Amygdala (tissue), 56 donors: ENCODE measurements at places on chromosomes 16 and 17.

GRCh38 chr17:59361916-59362810 lies 30.7 kb downstream of the YPEL2 start:
- DNase-seq: no peak

DNA sequence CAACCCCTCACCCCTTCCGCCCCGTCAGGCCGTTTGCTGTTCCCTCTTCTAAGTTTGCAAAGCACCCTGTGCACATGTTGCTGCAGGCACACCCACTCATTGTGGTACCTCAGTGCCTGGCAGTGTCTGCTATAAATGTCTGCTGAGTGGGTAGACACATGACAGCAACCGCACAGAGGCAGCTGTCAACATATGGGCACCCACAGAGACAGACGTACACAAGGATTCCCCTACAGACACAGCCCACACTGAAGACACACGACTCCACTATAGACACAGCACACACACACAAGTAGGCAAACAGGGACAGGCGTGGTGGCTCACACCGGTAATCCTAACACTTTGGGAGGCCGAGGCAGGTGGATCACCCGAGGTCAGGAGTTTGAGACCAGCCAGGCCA lies 17.8 kb upstream of the CRK start:
- peak; percentile 40 for DNase-seq

DNA sequence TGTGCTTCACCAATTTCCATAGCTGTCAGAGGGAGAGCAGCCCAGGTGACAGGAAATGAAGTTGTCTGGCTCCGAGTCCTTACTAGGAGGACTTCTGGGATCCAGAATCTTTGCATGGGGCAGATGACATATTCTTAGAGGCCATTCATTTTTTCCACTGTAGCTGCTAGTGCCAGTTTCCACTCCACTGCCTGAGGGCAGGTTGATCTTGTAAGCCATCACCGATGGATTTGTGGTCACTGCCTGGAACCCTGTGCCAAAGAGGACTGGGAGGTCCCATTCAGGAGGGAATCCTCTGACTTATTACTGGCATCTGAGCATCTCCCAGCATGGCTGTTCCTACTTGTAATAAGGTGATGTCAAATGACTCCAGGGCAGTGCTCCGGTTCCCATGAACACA lies 144.1 kb upstream of the KCNJ18 start:
- no peak for DNase-seq

DNA sequence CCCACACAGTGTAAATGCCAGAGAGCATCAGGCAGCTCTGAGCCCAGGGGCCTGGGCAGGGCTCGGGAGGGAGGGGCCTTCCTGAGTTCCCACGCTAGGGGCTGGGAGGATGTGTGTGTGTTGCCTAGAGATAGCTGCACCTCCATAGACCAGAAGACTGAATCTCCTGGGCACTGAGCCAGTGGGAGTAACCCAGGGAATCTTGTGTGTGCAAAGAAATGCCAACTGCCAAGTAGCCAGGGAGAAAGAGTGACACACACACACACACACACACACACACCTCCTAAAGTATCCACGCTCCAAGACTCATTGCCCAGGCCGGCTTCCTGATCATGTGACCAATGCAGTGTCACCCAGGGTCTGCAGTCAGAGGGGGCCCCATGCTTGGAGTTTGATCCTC lies 166.2 kb upstream of the RPL38 start:
- no peak for DNase-seq

GRCh38 chr16:24123275-24123674 lies 132.9 kb upstream of the CACNG3 start:
- no peak for DNase-seq

DNA sequence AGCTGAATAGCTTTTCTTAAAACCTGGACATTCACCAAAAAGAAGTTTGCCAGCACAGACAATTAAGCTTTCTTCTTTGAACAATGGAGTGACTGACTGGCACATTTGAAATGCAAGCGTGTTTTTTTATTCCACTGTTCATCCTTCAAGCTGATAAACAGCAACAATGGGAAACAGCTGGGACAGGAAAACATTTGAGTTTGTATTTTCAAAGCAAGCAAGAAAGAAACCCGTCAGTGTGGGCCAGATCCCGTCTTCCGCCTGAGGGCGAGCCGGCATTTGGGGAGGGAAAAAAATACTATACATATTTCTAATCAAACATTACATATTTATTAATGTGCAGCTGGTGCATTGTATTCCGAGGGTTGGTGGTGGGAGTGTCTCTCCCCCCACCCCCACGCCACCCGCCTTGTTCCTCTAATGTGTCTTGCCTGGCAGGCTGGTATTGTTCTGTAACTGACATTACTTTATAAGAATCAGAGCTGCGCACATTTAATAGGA lies 94.3 kb downstream of the CYLD start:
- DNase-seq: no peak

- DNase-seq: no peak
These were observed 25.5 kb downstream of the GP2 start for GRCh38 chr16:20301840-20302239.

DNA sequence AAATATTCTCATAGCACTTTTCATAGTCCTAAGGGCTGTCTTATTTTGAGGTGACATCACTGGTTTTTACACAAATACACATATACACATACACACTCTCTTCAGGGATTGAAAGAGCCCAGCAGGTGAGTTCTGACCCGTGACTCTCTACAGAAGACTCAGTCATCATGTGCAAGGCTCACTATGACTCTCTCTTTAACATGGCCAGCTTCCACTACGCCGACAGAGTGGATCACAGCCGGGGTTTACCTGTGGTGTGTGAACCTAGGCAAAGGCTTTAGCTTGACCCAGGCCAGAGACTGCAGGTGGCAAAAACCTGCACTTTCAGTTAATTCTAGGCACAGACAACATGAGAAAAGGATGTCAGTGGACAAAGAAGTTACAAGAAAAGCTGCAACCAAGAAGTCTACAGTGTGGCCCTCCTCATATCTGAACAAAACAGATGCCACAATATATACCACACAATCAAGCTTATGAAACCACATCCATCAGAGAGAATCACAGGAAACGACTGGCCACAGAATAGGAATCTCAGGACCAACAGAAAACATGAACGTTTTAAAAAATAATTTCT lies 56.5 kb downstream of the CYTH1 start:
- no peak for DNase-seq

DNA sequence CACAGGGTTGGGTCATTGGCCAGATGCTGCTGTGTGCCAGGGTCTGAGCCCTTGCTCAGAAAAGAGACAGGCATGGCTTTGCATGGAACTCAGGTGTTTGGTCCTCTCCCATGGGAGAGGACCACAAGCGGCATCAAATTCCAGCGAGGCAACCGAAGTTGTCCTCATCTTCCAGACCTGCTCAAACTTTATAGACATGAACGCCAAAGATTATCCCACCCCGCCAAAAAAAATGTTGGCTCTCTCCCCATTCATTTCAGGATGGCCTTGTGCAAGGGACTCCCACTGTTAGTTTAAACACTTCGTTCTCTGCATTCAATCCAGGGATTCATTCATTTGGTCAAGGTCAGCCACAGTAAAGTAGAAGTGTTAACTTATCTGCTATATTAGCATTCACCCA lies 360.8 kb upstream of the ZFHX3 start:
- DNase-seq: no peak

- DNase-seq: no peak
These were observed 4.7 kb downstream of the RPL13 start for GRCh38 chr16:89565256-89565505.

- DNase-seq: no peak
These were observed 3.4 kb downstream of the VPS4A start for GRCh38 chr16:69314534-69314933.

DNA sequence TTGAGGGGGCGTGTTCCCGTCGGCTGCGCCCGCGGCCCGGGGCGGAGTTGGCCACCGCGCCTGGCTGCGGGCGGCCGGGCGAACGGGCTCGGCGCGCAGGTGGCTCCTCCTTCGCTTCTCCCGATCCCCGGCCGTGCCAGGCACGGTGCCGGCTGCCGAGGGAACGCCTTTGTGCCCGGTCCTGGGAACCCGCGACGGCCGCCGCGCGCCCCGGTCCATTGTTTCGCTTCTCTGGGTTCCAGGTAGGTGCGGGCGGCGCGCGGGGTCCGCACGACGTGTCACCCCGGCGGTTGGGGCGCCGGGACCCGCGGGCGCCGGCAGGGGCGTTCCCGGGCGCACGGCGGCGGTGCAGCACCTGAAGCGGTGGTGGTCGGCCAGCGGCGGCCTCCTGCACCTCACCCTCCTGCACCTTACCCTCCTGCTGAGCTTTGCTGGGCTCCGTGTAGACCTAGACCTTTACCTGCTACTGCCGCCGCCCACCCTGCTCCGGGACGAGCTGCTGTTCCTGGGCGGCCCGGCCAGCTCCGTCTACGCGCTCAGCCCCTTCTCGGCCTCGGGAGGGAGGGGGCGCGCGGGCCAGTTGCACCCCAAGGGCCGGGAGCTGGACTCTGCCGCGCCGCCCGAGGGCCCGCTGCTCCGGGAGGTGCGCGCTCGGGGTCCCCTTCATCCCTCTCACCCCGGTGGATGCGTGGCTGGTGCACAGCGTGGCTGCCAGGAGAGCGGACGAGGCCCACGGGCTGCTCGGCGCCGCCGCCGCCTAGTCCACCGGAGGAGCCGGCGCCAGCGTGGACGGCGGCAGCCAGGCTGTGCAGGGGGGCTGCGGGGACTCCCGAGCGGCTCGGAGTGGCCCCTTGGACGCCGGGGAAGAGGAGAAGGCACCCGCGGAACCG lies 99.9 kb downstream of the EFCAB13 start:
- DNase-seq: peak; percentile 2

GRCh38 chr17:69282002-69282401 lies 44.9 kb downstream of the ABCA5 start:
- DNase-seq: no peak

DNA sequence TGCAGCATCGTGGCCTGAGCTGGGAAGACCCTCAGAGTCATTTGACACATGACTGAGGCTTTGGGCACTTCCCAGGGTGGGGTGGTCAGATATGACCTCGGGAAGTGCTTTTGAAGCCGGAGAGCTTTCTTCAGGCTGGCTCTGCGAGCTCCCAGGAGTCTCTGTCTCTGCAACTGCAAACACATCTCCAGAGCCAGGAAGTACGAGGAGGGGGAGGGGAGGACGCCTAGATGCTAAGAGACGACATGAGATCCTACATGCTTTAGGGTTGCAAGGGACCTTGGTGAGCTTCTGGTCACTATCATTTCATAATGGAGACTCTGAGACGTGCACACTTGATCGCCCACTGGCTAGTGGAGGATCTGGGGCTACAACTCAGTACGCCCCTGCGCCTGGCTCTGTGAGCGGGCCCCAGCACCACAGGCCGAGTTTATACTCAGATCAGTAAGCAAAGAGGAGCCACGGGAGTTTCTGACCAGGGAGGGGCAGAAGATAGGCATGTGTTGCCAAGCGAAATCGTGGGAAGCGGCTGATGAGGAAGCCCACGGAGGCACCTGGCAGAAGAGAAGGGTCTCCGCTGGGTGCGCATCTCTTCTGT lies 527 bp upstream of the MGAT5B start:
- DNase-seq: no peak

DNA sequence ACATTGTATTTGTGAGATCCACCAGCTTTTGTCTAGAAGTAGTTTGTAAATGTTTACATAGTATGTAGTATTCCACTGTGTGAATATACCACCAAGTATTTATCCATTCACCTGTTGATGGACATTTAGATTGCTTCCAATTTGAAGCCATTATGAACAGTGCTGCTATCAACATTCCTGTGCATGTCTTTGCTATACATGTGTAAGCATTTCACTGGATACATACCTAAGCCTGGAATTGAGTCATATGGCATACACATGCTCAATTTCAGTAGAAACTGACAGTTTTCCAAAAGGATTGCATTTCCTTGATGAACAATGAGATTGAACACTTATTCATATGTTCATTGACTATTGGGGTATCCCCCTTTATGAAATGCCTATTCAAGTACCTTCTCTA lies 540.6 kb upstream of the SOX9 start:
- no peak for DNase-seq

- no peak for DNase-seq
These were observed 538.7 kb upstream of the HSBP1 start for GRCh38 chr16:83269048-83269447.

GRCh38 chr17:39926588-39927100 lies 757 bp downstream of the ORMDL3 start:
- no peak for DNase-seq

DNA sequence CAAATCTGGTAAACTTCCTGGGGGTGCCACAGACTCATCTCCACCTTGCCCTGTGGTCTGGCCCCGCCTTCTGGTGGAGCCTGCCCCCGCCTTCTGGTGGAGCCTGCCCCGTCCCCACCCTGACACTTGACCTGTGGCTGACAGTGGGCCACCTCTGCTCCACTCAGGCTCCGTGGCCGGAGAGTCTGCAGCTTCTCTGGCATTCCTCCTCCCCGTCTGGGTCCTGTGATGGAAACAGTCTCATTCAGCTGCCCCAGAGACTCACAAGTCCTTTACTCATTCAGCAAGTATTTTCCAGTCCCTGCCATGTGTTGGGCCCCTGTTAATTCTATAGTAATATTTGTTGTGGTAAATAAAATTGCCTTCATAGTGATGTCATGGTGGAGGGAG lies 21.0 kb upstream of the G6PC1 start:
- no peak for DNase-seq

DNA sequence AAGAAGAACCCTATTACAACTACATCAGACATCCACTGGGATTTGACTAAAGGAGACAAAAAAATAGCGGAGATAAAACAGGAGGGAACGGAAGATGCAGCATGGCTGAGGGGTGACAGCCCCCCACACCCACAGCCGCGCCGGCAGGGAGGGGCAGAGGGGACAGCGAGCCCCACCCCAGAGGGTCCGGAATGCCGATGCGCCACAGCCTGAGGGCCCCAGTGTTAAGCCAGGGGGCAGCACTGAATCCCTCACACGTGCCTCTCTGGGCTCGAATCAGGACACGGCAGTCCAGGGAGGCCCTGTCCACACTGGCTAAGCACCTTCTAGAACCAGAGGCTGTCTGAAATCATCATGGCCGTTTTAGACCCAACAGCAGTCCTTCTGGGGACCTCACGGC lies 18.8 kb downstream of the MAP1LC3B start:
- no peak for DNase-seq

DNA sequence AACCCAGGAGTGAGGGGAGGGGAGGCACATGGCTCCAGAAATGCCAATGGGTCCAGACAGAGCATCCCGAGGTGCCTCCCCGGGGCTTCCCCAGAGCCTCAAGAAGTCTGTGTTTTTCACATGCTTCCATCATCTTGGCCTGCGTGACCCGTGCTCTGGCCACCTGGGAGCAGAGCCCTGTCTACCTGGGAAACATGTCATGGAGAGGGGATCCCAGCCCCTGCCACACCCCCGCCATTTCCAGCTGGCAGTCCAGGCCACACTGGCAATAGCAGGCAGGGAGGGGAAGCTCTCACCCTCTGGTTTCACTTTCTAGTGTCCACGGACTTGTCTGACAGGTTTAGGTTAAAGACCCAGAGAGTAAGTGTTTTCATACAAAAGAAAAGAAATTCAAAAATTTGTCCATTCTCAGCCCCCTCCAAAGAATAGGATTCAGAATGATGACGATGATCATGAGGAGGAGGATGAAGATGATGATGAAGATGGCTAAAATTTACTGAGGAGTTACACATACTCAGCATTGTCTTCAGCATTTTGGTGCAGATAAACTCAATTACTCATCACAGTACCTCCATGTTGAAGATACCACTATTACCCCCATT lies 9.0 kb downstream of the SMIM5 start:
- DNase-seq: no peak

GRCh38 chr17:71963351-71963750 lies 157.5 kb upstream of the SOX9 start:
- DNase-seq: no peak

GRCh38 chr16:70663524-70664324 lies 17.4 kb downstream of the IL34 start:
- no peak for DNase-seq
